ENCODE measurements at places on chromosomes 13 and 19.

GRCh38 chr13:99165753-99166587, 34.7 kb upstream of the UBAC2 start:
- DNase-seq = no peak

GRCh38 chr19:13808856-13809255, 13.6 kb downstream of the ZSWIM4 start:
- no peak for DNase-seq

- DNase-seq = peak; percentile 72
Observed at GRCh38 chr19:17855280-17856152, 4.2 kb upstream of the RPL18A start.

DNA sequence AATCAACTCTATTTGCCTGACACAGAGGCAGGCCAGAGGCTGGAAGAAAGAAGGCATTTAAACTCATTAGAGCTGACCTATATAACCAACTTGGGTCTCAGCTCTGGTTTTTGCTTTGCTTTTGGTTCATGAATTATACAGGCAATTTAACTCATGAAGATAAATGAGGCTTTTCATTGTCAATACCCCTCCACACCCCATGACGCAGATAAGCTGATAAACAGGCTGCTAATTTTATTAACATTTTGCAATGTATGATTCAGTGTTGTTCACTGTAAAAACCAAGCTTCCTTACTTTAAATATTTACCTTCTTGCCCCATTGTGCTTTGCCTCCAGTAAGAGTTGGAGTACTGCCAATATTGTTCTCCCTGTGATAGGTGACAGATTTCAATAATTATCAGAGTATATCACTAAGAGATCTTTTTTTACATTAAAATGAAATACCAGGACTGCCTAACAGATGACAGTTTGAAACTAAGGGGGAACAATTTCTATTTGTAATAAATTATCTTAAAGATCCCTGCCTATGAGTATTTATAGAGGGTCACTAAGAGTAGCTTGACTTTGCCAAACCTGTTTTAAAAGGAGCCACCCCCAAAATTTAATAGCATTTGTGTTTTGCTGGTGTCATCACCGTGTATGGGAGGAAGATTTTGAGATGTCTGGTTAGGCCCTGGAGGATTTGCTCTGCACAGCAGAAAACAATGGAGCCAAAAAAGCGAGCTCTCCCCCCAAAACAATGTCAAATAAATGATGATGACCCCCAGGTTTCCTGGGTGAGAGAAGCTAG, 472.7 kb upstream of the NBEA start:
- no peak for DNase-seq

DNA sequence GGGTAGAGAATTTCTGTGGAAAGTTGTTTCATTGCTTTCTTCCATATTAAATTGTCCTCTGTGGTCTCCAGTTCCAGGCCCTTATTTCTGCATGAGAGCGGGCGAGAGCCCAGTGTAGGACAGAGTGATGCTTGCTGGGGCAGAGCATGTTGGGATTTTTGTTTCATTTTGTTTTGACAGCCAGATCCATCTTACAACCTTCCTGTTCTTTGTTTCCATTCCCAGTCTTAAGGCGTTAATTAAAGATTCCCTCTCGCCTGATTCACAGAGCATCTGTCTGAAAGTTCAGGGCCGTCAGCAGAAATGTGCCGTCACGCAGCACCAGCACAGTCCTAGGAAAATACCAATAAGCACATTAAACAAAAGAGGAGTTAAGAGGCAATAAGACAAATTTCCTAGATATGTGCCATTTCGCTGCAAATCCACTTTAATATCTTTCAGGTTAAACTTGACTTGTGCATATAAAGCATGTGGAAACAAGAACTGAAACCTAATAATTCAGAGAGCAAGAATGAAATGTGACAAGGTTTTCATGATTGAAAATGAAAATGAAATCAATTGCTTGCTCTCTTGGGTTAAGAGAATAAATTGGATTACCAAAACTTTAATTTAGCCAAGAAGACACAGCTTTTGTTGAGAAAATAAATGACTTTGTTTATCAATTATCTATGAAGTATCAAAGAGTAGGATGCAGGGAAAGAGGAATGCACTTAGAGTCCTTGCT, 210.7 kb upstream of the SLC10A2 start:
- no peak for DNase-seq

DNA sequence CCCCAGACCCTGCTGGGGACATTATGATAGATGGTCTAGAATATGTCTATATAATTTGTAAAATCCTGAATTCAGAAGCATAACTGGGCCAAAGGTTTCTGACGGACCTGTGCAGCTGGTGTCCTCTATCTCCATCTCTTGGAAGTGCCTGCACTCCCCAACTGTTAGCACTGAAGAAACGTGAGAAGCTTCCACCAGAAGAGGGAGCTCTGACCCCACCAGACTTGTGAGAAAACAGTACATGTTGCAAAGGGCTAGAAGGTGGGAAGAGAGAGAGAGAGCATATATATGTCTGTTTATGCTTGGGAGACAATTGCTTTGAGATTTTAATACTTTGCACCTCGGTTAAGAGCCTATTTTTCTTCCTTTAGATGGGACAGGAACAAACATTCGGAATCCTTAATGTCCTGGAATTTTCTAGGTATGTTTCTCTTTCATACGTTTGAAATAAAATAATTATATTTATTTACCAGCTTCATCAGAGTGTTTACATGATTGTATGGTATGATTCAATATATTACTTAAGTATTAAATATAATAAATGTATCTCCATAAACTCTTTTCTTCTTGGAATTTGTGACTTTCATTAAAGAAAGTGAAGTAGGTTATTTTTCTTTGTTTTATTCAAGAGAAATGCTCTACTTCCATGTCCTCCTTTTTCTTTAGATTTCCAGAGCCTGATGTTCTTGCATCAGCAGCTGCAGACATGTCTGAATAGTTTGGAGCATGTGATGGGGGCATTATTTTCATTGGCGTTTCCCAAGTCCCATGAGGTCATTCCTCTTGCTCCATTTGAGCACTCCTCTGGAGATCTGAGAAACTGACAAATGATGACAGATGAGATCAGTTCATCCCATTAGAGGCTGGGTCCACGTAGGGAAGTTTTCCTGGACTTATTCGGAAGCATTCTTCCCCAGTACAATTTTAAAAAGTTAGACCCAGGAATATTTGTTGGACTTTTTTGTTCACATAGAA, 202.9 kb downstream of the ATP8A2 start:
- DNase-seq = peak; percentile 29

GRCh38 chr13:80011448-80012212, 329.3 kb downstream of the SPRY2 start:
- no peak for DNase-seq

DNA sequence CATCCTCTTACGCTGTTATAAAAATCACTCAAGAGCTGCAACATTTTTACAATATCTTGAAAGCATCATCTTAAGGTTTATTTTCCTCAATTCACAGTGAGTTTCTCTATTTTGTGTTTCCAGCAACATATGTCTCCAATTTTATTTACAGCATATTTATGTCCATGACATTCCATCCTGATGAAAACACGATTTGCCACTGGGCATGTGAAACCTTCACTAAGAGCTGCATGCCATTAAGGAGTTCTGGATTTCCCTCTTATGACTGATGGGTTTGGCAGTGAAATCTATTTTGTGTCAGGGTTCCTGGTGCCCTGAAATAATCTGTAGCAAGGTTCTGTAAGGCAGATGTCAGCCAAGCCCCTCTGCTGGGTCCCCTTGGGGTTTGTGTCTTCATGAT, 527.6 kb upstream of the KLF12 start:
- no peak for DNase-seq

DNA sequence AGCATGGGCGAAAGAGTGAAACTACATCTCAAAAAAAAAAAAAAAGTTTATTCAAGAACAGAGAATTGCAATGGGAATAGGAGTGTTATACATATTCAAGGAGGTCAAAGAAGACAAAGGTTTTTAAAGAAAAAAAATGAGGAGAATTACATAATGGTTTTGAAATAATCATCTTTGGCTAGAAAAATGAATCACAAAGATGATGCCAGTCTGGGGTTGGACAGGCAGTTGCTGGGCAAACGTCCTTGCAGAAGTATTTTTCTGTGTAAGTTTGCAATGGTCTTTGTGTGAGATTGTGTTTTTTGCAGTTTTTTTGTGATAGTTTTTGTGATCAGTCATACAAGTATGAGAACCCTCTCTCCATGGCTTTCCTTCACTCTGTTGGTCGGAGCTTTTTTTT, 23.7 kb downstream of the LYPD3 start:
- DNase-seq = no peak

GRCh38 chr13:96053003-96053703, at the start of gene UGGT2:
Gene UGGT2, minus strand, starts transcription at chr13:96053401. Its CDS starts 89 bp downstream, at chr13:96053312.
- DNase-seq = no peak

DNA sequence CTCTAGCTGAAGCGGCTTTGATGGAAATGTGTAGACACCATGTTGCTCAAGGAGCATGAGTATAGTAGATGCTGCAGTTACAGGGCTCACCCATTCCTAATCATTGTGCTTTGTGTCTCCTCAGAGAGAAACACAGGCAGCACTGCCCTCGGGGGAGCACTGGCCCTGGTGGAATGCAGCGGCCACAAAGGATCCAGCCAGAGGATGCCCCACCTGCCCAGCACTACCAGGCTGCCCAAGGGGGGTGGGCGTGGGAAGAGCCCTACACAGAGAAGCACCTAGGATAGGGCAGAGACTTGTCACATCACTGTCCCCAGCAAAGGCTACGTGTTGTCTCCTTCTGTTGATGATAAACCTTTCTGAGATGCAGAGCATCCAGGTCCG, 9.0 kb downstream of the TUBA3C start:
- DNase-seq = no peak

DNA sequence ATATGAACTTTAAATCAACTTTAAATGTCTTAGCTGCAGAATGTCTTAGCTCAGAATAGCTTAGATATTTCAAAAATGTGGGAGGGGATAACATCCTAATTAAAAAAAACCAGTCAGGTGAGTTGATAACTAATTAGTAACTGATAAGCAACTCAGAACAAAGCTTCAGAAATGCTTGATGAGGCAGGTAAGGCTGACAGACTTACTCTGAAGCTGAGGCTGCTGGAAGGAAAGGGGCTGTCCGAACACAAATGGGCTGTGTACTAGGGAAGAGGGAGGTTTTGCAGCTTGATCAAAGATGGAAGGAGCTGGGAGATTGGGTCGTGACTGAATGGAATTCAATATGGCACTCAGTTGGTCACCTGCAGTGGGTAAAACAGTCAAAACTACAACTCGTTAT, 91.2 kb upstream of the FBXL3 start:
- no peak for DNase-seq

DNA sequence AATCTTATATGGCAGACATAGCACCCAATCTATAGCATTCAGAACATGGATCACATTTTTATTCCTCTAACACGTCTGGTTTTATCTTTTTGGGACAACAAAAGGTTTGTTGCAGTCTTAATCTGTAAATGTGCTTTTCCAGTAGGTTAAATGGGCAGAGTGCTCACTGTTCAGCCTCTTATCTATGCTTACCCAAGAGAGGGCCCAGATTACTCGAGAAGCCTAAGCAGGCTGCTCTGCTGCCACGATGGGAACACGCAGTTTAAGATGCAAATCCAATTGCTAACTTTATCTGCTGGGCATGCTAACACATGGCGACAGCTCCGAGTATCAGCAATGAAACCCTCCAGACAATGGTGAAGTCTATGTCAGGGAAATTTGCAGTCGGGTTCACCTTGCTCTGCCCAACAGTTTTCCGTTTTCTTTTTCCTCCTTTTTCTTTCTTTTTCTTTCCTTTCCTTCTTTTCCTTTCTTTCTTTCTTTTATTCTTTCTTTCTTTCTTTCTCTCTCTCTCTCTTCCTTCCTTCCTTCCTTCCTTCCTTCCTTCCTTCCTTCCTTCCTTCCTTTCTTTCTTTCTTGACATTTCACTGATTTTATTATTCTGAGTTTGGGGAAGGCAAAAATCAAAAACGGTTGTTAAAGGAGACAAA, 115.3 kb downstream of the RBM26 start:
- no peak for DNase-seq

- DNase-seq = no peak
Observed at GRCh38 chr13:109114162-109114561, 484.8 kb downstream of the MYO16 start.

DNA sequence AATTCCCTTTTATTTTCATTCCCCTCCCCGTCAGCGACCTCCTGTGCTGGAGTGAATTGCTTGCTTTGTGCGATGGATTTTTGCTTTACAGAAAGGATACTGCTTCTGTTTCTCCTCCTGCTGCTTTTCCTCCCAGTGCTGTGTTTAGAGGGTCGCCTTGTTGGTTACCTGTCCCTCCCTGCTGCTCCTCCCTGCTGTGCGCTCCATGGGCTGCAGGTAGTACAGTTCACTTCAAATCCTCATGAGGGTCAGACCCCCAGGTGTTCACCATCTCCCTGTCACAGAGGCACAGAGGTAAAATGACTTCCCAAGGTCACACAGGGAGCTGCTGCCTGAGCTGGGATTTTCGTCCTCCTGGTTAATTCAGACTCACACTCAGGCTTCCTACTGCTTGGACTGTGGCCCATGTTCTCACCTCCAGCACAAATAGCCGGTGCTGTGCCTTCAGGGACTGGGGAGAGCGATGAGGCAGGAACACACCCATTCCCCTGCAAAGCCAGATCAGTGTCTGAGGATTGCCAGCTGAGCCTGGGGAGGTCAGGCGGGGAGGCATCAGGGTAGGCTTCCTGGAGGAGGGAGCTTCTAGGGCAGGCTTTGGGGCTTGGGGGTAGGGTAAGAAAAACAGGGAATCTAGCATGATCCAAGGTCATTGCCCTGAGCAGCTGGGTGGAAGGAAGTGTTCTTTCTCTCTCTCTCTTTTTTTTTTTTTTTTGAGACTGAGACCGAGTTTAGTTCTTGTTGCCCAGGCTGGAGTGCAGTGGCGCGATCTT, 14.4 kb downstream of the BICRA start:
- no peak for DNase-seq

DNA sequence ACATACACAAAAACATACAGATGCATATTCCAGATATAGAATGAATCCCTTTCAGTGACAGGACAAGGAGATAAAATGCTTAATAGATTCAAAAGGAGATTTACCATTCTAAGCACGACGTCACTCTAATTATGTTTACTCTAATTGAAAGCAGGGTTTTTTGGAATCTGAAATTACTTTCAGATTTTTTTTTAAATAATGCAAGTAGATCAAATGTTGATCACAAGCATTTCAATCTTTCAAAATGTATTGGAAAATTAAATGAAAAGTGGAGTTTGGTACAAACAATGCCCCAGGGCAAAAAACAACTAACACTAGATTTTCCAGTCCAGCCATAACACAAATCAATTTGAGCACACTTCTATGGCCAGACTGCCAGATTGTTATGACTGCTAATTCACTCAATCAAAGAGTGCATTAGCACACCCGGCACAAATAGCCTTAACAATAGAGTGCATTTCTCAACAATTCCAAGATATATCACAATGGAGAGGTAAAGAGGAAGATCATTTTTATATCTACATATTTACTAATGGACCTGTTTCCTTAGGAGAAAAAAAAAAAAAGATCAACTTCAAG, 4.3 kb upstream of the DACH1 start:
- DNase-seq = no peak

Data from activated CD8-positive, alpha-beta memory T cell treated with anti-CD3 and anti-CD28 coated beads for 48 hours (primary cell).